ENCODE measurements at places on chromosomes 11 and 22.

DNA sequence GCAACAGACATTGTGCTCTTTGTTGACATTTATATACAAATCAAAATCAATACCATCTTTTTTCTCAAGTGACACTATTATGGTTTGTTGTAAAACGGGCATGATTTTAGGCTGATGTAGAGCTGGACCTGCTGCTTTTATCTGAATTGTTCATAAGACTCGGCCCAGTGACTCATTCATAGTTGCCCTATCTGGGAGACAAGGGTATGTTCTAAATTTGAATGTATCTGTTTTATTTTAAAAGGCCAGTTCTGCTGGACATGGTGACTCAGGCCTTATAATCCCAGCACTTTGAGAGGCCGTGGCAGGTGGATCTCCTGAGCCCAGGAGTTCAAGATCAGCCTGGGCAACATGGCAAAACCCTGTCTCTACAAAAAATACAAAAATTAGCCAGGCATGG lies 39.3 kb downstream of the CEP295 start:
- DNase-seq, result peak; percentile 9

GRCh38 chr11:2522631-2523255 lies 77.9 kb downstream of the KCNQ1 start:
- DNase-seq, result no peak

- DNase-seq, result no peak
Measured at GRCh38 chr22:37672206-37672919, 3.1 kb upstream of the LGALS1 start.

- DNase-seq, result no peak
Measured at GRCh38 chr22:47160781-47161520, 398.5 kb downstream of the TBC1D22A start.

- DNase-seq, result no peak
Measured at GRCh38 chr11:134317103-134317502, 14.7 kb upstream of the GLB1L2 start.

- DNase-seq, result peak; percentile 45
Measured at GRCh38 chr22:30309951-30310741, 16.6 kb downstream of the TBC1D10A start.

GRCh38 chr11:70233511-70233934 lies 30.4 kb downstream of the FADD start:
- DNase-seq, result peak; percentile 83

DNA sequence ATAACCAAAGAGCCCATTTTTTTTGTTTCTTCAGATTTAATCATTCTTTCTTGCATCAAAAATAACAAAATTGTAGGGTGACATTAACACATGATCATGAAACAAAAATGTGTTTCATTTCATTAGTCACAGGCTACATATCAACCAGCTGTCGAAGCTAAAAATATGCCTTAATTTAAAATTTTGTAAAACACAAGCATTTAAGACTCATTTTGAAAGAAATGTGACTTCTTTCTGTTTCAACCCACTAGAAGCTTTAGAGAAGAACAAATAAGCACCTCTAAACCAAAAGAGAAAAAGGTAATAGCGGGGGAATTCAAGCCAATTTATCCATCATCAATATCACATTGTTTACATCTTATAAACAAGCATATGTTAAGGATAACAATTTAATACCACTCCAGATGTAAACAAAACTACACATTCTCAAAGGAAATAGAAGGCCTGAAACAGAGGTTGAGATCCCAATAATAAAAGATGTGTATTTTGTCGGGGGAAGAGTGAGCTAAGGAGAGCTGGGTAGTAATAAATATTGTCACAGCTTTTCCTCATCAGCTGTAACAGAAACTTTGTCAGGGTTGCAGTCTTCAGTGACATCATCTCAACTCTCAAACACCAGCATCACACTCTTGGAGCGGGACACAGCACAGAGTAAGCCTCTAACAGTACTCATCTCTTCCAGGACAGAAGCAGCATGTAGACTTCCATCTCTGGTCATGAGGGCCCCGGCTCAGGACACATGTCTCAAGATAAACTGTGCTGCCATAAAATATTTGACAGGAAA lies 42.0 kb downstream of the ALG9 start:
- no peak for DNase-seq

GRCh38 chr11:75577207-75577606 lies 15.2 kb downstream of the SERPINH1 start:
- DNase-seq, result peak; percentile 44

DNA sequence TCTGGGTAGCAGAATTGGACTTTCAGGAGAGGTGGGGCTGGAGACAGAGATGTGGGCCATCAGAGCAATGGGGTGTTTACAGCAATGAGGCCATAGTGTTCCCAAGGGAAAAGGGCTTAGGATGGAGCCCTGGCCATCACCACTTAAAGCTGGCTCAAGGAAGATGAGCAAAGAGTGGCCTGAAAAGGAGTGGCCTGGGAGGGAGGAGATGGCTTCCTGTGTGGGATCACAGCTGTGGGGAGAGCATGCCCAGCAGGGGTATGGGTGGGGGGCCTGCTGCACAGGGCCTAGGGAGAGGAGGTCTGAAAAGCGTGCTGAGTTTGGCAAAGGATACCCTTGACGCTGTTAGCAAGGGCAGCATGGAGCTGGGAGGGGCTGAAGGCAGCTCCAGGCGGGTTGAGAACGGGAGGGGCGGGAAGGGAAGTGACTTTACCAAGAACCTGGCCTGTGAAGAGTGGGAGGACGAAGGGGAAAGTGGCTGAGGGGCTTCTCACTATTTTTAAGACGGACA lies 13.9 kb downstream of the LRRC32 start:
- DNase-seq, result no peak

DNA sequence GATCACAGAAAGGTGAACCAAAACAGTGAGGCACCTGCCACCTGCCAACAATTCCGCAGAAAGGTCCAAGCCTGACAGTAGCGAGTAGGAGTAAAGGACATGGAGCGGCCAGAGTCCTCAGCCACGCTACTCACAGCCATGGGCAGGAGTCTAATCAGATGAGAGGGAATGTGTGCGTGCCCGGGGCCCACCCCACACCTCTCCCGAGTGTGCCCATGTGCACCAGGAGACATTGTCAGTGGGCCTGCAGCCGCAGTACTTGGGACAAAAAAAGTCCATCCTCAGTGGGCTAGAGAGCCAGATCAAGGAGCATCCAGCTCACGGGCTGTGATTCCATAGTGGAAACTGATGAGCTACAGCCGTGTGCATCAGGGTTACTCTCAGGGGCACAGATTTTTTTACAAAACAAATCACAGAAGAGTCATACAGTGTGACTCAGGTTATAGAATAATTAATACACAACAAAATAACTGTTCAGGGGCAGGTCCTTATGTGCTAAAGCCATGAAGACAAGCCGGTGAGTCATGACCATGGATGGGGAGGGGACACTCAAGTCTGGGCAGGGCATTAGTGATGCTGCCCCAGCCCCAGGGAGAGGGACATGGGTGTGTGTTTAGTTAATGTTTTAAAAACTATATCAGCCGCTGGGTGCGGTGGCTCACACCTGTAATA lies 12.0 kb downstream of the SART1 start:
- peak; percentile 78 for DNase-seq

- no peak for DNase-seq
Measured at GRCh38 chr22:29563652-29564460, 10.3 kb upstream of the THOC5 start.

DNA sequence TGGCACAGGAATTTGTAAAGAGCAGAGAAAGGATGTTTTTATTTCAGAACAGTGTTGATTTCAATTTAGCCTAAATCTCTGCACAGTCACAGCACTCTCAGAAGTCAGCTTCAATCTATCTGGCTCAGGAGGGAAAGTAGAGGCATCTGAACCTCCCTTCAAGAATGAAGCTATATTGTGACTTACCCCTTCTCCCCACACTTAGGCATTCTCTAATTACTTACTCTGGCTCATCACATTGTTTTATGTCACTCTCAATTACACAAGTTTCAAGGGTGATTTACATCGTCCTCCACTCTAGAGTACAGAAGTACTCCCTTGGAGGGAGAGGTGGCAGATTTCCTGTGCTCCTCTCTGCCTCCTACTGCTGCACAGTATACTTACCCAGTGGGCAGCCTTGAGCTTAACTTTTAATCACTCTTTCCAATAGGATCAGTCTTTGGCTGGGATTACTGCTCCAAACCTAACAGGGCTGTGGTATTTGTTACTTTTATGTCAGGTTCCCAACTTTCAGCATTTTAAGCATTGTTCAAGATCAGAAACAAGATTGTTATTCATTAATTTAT lies 211.4 kb downstream of the AASDHPPT start:
- DNase-seq, result no peak

DNA sequence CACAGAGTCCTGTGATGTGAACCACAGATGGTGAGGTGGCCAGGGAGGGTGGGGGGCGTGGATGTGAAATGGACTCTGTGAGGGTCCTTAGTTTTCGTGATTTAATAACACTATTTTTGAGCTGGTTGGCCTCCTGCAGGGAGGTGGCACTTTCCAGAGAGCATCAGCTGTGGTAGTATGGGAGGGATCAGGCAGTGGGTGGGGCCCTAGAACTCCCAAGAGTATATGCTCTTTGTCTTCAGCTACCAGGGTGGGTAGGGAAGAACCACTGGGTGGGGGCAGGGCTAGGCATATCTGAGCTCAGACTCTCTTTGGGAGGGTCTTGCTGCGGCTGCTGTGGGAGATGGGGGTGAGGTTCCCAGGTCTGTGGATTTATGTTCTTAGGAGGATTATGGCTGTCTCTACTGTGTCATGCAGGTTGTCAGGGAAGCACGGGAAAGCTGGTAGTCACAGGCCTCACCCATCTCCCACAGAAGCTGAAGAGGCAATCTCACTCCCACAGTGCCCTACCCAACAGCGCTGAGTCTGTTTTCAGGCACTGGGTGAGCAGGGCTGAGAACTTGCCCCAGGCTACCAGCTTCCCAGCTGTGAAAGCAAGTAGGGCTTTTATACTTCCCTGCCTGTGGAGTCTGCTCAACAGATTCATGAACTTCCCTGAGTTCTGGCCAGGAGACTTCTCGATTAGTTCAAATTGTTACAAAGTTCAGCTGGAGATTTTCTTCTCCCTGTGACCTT lies 47.9 kb upstream of the SNX19 start:
- no peak for DNase-seq

- DNase-seq, result no peak
Measured at GRCh38 chr11:45252877-45253276, 33.3 kb downstream of the SYT13 start.

- DNase-seq, result no peak
Measured at GRCh38 chr22:28962042-28962554, 78.7 kb downstream of the ZNRF3 start.

DNA sequence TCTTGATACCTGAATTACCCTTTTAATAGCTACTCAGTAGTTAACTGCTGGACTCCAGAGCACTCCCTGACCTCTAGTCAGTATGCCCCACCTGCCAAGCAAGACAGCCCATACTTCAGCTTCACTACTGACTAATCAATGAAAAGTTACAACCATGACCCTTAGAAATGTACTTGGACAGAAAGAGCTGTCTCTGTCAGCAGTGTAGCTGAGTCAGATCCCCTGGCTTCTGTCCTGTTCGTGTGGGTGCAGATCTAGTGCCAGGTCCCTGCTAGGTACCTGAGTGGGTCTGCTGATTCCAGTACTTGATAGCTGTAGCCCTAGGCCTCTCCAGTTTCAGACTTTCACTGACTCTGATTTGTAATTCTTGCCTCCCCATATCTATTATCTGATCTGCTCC lies 265.8 kb upstream of the POU2AF2 start:
- peak; percentile 65 for DNase-seq

GRCh38 chr11:62613291-62613778 lies 278 bp downstream of the ROM1 start:
- DNase-seq, result no peak

DNA sequence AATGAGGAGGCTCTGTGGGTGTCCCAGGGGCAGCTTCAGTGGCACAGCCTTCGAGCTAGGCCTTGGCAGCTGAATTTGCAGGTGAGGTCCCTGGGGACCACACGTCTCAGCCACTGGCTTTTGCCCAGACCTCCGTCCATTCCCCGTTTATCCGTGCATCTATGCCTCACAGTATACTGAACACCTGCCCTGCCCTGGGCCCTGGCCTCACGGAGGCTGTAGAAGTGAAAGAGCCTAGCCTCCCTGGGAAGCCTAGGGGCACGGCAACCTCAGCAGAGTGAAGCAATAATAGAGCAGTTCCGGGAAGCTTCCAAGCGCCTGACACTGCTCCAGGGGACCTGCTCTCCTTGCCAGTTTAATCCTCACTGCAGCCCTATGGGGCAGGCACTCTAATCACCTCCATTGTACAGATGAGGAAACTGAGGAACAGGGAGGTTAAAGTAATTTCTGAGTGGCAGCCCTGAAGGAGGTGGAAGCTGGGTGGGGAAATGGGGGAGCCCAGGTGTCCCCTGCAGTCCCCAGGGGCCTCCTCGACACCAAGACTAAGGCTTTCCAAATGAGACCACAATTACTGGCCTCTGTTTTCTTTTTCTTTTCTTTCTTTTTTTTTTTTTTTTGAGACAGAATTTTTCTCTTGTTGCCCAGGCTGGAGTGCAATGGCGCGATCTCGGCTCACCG lies 2.7 kb upstream of the NFAM1 start:
- DNase-seq, result no peak

- no peak for DNase-seq
Measured at GRCh38 chr22:35578836-35579575, 38.1 kb downstream of the MB start.

DNA sequence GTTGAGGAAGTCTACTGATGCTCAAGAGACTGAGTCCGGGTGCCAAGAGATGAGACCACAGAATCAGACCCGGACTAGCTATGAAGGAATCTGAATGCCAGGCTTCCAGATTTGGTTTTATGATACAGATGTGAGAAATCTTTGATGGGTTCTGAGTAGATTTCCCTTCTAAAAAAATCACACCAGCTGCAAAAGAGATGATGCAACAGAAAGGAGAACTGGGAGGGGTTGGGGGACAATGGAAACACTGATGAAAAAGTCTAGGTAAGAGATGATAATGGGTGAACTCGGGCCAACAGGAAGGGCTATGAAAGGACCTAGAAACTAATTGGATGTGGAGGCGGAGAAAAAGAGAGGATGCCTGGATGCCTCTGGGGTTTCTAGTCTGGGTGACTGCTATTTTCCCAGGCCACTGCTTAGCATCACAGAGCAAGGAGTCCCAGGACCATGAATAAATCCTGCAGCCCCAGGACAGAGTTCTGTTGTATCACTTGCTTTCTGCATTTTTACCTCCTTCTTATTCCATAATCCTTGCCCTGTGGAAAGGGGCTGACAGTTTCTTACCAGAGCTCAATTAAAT lies 115.4 kb upstream of the SEZ6L start:
- no peak for DNase-seq

DNA sequence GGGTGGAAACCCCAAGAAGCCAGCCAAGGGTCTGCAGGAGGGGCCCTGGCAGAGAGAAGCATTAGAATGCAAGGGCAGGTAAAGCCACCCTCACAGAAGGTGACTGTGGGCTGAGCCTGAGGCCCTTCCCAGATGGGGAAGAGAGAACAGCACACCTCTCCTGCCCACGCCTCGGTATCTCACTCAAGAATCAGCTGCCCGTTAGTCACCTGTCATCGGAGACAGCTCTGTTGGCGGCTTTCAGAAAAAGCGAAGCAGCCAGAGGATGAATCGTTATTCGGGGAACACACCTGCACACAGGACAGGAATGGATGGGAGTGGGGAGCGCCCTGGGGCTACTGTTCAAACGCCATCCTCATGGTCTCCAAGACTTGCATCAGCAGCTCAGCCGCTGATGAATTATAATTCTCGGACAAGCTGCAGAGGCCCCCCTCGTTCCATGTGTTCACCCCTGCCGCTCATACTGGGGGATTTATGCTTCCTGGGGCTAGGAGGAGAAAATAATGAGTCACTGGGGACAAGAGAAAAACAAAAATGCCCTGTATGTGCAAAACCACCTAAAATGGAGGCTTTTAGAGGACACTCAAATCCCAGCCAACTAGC lies 21.6 kb upstream of the TMA7B start:
- no peak for DNase-seq

- DNase-seq, result peak; percentile 4
Measured at GRCh38 chr11:18490319-18490718, 34.7 kb downstream of the LDHAL6A start.

Measured in fibroblast of mammary gland (primary cell).